ENCODE measurements at places on chromosomes 2 and 18.

- no peak for DNase-seq
Observed at GRCh38 chr2:156803243-156803642, 367.1 kb downstream of the GPD2 start.

GRCh38 chr2:213015387-213016165 is 135.8 kb downstream of the IKZF2 start:
- DNase-seq = no peak

DNA sequence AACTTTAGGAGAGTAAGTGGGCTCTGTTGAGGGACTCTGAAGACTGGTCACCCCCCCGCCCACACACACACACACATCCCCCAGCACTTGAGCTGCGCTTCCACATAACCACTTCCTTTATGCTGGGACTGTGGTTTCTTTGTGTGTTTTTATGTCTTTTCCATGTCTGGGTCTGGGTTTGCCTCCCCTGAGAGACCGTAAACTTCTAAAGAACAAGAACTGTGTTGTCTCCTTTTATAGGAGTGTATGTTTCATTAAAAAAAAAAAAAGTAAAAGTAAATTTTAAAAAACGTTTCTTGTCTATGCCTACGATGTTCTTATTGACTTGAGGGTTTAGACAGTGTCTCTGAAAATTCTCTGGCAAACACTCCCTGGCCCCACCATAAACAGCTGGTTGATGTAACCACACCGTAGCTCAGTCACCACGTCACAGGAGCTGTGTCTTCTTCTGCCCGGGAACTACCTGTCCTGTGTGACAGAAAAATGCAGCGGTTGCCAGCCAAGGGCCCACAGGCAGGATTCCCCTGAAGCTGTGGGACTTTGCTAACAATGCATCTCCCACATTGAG is 68.0 kb downstream of the KLHL29 start:
- no peak for DNase-seq

DNA sequence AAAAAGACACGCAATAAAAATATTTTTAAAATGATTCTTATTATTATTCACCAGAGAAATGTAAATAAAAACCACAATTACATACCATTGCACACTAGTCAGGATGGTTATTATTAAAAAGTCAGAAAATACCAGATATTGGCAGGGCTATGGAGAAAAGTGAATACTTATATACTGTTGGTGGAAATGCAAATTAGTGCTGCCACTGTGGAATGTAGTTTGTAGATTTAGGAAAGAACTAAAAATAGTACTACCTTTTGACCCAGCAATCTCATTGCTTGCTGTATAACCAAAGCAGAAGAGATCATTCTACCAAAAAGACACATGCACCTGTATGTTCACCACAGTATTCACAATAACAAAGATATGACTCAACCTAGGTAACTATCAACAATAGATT is 1237.3 kb upstream of the FAM98A start:
- DNase-seq = no peak

DNA sequence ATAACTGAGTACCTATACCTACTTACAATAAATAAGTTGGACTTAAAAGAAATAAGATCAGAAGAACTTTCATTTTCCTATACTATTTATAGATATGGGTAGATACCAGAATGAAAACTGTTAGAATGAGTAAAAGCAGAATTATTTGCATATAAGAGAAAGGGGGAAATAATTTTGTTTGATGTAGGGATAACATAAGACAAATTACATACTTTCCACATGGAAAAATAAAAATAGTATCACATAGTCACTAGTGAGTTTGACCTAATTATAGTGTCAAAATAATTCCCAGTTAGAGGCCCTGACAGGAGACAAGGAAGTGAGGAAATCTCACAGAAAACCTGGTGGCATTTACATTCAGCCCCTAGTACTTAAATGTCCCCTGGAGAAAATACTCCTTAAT is 28.6 kb downstream of the KCMF1 start:
- DNase-seq = no peak

GRCh38 chr2:48482313-48482712 is 47.6 kb upstream of the STON1 start:
- DNase-seq = no peak

DNA sequence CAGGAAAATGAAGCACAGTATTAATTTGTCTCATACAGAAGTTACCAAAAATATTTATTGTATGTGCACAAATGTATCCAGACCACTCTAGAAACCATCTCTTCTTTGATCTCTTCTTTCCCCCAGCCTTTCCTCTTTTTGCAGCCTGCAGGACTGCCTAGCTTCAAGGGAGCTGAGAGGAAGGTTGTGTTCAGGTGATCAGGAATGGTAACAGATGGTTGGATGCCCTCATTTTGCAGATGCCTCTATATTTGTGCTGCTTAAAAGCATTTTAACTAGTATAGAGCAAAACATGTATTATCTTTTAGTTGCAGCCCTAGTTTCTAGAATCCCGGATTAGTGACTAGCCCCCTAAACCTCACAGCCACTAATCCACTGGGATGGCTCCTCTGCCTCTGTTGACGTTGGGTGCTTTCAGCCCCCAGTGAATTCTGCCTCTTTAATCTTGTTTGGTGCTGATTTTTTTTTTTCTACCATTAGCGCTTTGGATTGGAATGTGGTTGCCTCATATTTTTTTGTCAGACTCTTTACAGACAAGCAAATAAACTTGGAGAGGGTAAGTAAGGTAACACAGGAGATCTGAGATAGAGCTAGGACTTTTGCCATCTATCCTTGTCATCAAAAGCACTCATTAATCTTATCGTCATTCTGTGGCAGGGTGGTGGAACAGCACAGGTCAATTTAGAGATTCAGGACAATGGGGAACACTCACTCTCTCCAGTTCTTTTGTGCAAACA is 103.8 kb upstream of the NDUFV2 start:
- DNase-seq = no peak

DNA sequence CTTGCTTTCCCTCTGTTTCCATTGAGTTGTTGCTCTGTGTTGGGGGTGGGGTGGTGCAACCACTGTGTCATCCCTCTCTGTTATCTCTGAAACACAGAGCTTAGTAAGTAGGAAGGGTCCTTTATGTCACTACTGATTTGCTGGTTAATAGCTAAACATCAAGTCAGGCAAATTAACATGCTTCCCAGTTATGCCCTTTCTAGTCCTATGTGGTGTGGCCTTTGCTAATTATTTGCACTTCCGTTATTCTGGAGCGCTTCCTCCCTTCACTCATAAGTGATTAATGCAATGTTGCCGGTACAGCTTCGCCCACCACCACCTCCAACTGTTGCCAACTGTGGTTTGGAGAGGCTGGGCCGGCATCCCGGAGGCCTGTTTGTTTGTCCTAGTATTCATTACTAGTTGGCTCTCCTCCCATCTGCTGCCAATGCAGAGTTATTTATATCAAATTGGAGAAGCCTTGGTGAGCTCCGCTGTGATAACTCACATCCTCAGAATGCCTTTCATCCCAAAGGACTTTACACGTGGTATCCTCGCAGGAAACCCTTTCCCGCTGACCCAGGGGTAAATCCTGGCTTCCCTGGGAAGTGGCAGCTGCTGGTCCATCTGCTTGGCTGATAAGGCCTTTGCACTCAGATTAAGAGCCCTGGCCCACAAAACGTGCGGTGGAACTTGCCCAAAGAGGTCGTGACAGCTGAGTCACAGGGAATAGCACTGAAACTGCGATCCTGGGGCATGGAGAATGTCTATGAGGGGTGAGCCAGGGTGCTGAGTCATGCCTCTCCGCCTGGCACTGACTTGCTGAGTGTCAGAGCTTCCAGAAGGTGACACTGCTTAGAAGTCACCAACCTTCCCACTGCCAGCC is 72.0 kb upstream of the ZCCHC2 start:
- DNase-seq = peak; percentile 82

Data from Right ventricle myocardium superior (tissue), 1 donor.